ENCODE measurements at places on chromosomes 6 and 20.

DNA sequence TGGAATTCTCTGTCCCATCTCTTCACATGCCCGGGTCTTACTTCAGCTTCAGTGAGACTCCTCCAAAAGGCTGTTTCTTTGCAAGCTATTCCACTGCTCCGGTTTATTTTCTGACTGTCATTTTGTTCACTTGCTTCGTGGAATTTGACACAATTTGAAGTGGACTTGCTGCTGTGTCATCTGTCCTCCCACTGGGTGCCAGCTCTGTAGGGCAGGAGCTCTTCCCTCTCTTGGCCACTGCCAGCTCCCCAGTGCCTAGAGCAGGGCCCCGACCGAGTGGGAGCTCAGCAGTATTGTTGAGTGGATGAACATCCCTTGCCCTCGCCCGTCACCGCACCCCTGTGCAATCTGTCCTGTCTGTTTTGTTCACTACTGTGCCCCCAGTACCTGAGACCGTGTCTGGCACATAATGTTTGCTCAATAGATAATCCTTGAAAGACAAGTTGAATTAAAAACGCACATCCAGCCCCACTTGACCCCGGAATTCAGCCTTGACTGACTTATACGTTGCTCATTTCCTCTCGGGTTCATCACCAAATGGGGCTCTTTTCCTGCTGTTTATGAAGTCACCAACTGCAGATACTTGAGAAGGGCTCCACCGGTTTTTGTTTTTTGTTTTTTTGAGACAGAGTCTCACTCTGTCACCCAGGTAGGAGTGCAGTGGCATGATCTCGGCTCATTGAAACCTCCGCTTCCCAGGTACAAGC, 170.3 kb upstream of the KCNG1 start:
- no peak for DNase-seq

- no peak for DNase-seq
These were observed 3.0 kb upstream of the SYCP2 start for GRCh38 chr20:59936409-59936808.

DNA sequence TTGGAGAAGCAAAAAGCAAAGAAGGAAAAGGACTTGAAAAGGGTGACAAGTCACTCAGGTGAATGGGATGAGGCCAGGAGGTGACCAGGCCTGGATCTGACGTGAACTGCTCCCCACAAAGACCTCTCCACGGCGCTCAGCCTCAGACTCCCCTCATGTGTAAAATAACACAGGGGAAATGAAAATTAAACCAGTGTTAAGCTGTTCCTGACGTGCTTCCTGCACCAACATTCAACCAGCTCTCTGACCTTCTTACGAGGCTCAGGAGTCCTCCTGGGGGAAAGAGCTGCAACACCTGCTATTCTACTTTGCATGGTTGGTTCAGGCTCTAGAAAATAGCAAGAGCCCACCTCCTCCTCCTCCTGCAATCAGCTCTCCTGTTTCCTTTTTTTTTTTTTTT, 256.7 kb downstream of the ATXN1 start:
- DNase-seq, result no peak

DNA sequence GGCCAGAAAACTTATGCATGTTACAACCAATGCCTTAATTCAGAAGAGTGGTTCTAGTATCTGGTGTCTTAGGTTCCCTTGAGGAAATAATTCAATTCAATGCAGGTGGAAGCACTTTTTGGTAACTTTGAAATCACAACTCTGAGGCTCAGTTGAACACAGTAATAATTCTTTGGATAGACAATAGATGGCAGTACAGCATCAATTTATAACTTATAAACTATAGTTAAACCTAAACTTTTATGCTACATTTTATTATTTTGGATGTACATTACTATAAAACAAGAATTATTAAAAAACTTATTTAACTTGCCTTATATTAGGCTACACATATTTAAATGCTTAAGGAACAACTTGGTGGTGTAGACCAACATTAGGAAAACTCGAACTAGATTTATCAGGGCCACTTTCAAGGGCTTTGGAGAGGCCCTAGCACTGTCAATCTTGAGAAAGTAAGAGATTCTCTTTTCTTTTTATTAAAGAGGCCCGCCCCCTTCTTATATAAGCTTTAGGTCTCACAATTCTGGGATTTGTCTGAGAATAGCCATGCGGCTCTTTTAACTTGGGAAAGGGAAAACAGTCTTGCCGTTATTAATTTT, 85.9 kb downstream of the CRYBG1 start:
- DNase-seq, result peak; percentile 38

- no peak for DNase-seq
These were observed 48.8 kb upstream of the ZNF217 start for GRCh38 chr20:53642196-53643030.
